Nucleus accumbens (tissue), 56 donors: ENCODE measurements at places on chromosomes 16 and 17.

- peak; percentile 76 for DNase-seq
Observed at GRCh38 chr16:82633964-82634600, 7.3 kb downstream of the CDH13 start.

- DNase-seq = no peak
Observed at GRCh38 chr17:35312790-35313711, 60.4 kb downstream of the SLFN11 start.

GRCh38 chr16:79081297-79082066 is 519.1 kb downstream of the MAF start:
- no peak for DNase-seq

GRCh38 chr16:34050787-34051320 is 591.4 kb downstream of the TP53TG3F start:
- DNase-seq = no peak

- no peak for DNase-seq
Observed at GRCh38 chr16:14405611-14406537, 224.2 kb downstream of the PARN start.
